ENCODE measurements at places on chromosomes 5 and 9. TPM values are rescaled to one million over a fixed set of nuclear protein-coding genes. Genes with fewer than 3 reads are reported as not detected.

The VDAC1 gene
- total RNA-seq, result 257 TPM

The UAP1L1 gene
- 1.0 TPM for total RNA-seq

The GGTA1 gene
- total RNA-seq, result 6.3 TPM

The GABRA6 gene
- not detected for total RNA-seq

The AQP7 gene
- total RNA-seq, result 6.3 TPM

The MSX2 gene
- total RNA-seq, result not detected

The ZNF366 gene
- 1.6 TPM for total RNA-seq

The ANKRD18A gene
- under 0.01 TPM for total RNA-seq

The CYFIP2 gene
- total RNA-seq, result 7.8 TPM

The PIGO gene
- total RNA-seq, result 6.3 TPM

The LOX gene
- 50.1 TPM for total RNA-seq

The RAB3C gene
- 0.52 TPM for total RNA-seq

The TCOF1 gene
- total RNA-seq, result 7.3 TPM

The CMBL gene
- total RNA-seq, result 34.4 TPM

The MACROH2A1 gene
- 86.1 TPM for total RNA-seq

The PHF24 gene
- total RNA-seq, result under 0.01 TPM

The GPX8 gene
- 23.5 TPM for total RNA-seq

Measured in skeletal muscle tissue (tissue), 5 donors.